MV-4-11 (cell line): ENCODE measurements at places on chromosomes 5 and 9.

GRCh38 chr9:109182940-109183798 is 16.1 kb upstream of the FRRS1L start:
- no peak for DNase-seq

DNA sequence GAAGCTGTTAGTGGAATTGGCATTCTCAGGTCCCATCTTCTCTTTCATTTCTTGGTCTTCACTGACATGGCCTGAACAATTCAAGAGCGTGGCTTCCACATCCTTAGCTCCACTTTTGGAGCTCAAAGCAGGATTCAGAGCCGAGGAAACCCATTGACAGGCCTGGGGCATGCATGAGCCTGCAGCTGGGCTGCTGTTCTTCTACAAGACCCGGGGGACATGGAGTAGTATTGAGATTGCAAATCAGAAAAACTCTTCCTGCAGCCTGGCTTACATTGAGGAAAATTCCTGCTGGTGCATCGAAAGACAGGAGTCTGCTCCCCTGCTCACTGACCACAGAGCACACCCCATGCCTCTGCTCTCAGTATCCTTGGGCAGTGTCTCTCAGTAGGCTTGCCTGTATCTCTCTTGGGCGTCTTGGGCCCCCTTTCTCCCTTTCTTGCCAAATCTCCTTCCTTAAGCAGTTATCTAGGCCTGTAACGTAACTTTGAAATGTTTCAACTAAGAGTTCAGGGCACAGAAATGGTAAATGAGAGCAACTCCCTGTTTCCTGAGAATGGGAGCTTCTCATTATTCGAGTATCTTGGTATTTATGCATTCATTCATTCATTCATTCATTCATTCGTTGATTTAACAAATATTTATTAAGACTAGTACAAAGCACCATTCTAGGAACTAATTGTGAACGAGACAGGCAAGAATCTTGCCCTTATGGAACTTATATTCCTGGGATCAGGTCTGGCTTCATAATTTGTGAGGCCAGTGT is 603.6 kb upstream of the CLINT1 start:
- DNase-seq = no peak

DNA sequence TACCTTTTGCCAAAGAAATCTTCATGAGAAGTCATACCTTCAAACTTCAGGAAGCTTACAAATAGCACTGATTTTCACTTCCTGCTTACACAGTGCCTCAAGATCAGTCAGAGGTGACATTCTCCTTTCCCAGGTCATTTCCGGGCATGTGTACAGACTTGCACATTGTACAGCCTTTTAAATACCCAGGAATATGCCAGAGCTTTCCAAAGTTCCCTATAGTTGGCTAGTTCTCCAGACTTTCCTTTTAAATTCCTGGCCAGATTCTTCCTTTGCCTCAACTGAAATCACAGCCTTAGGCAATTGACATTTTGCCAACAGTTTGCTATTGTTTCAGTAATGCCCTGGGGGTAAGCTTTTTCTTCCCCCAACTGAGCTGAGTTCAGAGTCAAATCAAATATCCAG is 47.2 kb downstream of the RFX3 start:
- DNase-seq = no peak

- no peak for DNase-seq
These were observed 66.4 kb upstream of the SUSD1 start for GRCh38 chr9:112241491-112241890.

- no peak for DNase-seq
These were observed 628 bp downstream of the PPP2R2B start for GRCh38 chr5:146877783-146878475.

- peak; percentile 31 for DNase-seq
These were observed 18.5 kb downstream of the TBC1D2 start for GRCh38 chr9:98236901-98237487.

GRCh38 chr5:141734501-141735229 is 52.6 kb upstream of the ARAP3 start:
- peak; percentile 42 for DNase-seq

DNA sequence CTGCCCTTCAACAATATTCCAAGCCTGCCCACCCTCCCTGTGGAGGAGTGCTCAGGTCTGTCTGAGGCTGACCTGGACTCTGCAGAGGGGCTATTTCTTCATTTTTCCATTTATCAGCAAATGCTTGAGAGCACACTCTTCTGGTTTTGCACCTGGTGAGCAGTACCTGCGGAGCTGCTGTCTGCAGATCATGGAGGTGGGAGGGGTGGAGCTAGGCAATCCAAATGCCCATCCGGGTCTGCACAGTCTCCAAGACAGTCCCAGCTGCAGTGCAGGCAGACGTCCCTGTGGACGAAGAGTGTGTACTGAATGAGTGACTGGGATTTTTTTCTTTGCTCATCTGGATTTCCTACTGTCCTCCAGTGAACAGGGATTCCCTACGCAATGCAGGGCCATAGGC is 239.8 kb downstream of the IRX2 start:
- DNase-seq = no peak
